Activated gamma-delta T cell treated with Interleukin-2 at 50 U/mL for 16 hours (primary cell): ENCODE measurements at places on chromosomes 12 and 14.

DNA sequence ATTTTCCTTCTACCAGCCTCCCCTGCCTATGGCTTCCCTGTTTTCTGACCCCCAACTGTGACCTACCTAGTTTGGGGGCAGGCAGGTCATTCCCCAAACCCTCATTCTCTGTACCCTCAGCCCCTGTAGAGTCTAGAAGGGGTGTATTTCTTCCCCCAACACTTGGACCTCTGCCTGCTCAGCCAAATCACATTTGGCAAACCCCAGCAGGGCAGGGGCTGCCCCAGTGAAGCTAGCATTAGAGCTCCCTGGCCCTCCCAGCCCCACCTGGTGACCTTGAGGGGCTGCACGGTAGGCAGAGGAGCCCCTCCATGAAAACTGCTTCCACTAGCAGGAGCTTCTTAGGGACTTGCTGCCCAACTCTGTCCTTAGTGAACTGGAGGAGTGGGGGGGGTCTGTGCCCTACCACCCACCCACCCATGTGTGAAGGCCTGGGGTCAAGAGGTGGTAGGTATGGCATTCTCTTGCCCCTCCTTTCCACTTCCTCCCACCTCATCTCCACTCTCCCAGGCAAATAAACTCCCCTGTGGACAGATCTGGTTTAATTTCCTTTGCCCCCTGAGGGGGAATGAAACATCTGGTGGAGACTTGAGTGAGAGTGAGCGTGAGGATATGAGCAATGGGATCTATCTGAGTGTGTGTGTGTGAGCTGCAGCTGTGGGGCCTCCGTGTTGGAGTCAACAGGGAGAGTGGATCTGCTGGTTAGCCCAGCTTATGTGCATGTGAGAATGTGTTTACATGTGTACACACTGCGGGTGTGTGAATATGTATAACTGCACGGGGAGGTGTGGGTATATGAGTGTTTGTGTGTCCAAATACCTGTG, 1.6 kb downstream of the NXPH4 start:
- no peak for DNase-seq

GRCh38 chr14:77003960-77004710, 24.4 kb downstream of the IRF2BPL start:
- DNase-seq: no peak

DNA sequence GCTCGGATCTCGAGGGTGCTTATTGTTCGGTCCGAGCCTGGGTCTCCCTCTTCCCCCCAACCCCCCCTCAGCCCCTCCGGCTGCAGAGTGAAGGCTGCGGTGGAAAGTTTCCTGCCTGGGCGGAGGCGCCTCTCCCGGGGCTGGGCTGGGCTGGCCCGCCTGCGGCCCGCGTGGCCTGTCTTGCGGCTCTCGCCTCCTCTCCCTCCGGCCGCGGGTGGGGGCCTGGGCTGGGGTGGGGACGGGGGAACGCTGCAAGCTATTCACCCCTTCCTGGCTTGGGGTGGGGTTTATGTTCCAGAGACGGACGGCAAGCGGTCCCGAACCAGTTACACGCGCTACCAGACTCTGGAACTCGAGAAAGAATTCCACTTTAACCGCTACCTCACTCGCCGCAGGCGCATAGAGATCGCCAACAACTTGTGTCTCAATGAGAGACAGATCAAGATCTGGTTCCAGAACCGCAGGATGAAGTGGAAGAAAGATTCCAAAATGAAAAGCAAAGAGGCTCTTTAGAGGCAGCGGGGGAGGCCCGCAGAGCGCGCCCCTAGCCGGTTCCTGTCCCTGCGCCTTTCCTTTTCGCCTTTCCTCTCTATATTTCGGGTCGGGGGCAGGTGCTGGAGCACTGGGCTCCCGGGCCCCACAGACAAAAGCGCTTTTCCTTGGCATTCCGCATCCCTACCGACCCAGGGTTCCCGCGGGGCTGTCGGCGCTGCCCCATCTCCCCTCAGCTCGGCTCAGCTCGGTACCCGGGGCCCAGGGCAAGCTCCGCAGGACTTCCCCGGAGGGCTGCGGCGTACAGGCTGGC, 1.3 kb downstream of the HOXC5 start:
- no peak for DNase-seq

DNA sequence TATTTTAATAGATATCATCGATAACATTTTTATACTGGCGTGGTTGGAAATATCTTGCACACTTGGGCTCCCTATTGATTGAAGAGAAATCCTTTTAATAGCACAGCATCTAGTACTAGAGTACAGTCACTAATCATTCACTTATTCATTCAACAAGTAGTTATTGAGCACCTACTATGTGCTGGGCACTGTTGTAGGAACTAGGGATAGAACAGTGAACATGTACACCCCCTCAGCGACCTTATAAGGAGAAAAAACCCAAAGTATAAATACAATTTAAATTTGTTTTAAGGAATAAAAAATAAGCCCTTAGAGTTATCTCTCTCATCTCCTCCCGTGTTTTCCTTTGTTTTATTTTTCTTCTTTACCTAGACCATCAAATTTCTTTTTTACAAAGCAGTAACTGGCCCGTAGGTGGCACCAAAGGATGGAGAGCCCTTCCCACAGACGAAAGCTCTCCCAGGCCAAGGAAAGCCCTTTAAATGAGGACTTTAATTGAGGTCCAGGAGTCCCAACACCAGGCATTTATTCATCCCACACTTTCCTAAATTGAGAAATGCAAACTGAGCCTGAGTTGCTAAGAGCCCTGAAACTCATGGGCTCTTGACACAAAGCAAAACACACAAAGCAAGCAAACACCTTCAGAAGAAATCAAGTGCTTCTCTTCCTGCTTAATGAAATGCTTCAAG, 29.0 kb downstream of the PEBP1 start:
- no peak for DNase-seq

GRCh38 chr14:100453930-100454329, 130.8 kb downstream of the SLC25A47 start:
- DNase-seq: no peak
